Urothelium cell line (cell line): ENCODE measurements at places on chromosomes 16 and 17.

GRCh38 chr17:33438139-33438538 is 145.0 kb upstream of the ASIC2 start:
- DNase-seq = no peak

- DNase-seq = no peak
Observed at GRCh38 chr16:69799611-69800031, 37.5 kb downstream of the WWP2 start.

GRCh38 chr17:74006371-74006770 is 197.1 kb upstream of the RPL38 start:
- DNase-seq = no peak

GRCh38 chr17:1535737-1536136 is 19.3 kb upstream of the INPP5K start:
- DNase-seq = no peak

DNA sequence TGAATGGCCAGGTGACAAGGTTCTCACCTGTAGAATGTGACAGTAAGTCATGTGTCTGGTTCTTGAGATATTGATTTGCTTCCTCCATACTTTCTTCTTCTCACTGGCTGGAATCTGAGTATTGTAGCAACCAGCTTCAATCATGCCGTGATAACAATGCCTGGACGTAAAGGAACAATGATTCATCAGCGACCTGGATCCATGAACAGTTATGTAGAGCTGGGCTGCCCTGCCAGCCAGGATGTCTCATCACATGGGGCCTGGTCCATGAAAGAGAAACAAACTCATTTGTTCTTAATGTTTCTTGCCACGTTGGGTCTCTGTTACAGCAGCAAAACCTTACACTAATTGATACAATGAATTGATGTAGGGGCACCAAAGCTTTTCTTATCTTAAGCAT is 627.2 kb downstream of the TOX3 start:
- DNase-seq = no peak

DNA sequence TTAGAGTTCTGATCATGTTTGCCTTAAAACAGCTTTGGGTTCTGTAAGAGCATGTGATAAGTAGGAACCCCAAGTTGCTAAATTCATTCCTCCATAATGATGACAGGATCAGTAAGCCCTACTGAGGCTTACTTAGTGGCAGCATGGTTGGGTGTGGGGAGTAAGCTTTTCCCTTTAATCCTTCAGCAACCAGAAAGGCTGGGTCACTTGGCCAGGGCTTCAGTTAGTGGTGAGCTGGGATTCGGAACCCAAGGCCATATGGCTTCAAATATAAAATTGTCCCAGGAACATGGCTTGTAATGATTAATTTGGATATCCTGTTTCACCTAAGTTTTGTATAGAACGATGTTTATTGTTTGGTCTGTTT is 850 bp downstream of the GINS3 start:
- peak; percentile 12 for DNase-seq

DNA sequence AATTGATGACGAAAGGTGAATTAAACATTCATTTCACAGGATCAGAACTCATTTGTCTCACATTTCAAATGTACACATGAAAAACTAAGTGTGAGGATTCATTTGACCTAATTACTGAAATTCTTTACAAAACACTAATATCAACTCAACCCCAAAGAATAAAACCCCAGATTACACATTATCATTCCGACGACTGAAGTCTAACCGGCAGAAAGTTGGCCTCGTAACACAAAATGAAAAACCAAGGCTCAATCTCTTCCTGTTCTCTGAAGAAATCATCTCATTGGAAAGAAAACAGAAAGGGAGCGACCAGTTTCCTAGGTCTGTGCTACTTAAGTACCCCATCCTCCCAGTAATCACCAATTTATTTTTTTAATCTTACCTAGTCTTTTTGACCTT is 1.8 kb downstream of the JPT1 start:
- no peak for DNase-seq

DNA sequence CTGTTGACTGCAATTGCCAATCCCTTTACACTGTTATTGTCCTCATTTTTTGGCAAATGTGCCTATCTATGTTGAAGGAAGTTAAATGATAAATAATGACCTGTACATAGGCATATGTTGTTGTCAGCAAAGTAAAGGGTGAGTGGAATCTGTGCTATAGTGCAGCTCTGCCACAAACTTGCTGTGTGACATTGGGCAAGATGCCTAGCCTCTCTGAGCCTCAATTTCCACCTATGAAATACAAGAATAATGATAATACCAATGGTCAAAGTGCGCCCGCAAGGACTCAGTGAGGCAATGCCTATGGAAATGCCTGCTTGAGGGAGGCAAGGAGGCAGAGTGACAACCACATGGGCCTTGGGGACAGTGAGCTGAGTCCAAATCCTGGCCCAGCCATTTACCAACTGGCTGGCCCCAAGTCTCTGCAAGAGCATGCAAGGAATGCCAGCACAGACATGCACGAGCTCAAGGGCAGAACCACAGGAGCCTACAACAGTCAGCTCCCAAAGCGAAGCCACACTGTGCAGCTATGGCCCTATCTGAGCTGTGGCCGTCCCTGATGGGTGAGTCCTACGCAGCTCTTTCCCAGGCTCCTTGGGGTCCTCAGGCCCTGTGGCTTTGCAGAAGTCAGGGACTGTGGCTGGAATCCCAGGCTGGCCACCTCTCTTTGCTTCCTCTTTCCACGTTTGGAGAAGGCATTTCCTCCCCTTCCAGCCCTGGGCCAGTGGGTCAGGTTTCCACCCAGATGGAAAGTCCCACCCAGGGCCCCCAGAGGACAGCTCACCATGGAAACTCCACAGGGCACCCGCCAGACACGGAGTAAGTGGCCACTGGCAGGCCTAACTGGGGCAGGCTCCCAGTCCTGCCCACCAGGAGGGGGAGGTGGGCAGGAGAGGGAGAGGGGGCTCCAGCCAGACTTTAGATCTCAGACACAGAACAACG is 82.1 kb downstream of the ZNF423 start:
- no peak for DNase-seq

GRCh38 chr16:57592591-57593003 is 35.8 kb upstream of the ADGRG1 start:
- no peak for DNase-seq

DNA sequence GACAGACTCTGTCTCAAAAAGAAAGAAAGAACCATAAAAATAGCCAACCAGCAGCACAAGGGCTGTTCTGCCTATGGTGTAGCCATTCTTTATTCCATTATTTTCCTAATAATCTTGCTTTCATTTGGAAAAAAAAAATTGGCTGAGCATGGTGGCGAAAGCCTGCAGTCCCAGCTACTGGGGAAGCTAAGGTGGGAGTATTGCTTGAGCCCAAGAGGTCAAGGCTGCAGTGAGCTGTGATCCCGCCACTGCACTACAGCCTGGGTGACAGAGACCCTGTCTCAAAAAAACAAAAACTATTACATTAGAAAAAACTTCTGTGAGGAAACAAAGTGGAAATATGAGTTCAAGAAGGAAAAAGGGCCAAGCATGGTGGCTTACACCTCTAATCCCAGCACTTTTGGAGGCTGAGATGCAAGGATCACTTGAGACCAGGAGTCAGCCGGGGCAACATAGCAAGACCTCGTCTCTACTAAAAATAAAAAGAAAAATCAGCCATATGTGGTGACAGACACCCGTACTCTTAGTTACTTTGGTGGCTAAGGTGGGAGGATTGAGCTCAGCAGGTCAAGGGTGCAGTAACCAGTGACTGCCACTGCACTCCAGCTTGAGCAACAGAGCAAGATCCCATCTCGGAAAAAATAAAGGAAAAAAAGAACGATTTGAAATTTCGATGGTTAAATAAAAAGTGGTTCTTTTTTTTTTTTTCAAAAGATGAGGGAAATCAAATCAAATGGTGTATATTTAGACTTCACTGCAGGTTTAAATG is 2.5 kb downstream of the DCAKD start:
- no peak for DNase-seq

DNA sequence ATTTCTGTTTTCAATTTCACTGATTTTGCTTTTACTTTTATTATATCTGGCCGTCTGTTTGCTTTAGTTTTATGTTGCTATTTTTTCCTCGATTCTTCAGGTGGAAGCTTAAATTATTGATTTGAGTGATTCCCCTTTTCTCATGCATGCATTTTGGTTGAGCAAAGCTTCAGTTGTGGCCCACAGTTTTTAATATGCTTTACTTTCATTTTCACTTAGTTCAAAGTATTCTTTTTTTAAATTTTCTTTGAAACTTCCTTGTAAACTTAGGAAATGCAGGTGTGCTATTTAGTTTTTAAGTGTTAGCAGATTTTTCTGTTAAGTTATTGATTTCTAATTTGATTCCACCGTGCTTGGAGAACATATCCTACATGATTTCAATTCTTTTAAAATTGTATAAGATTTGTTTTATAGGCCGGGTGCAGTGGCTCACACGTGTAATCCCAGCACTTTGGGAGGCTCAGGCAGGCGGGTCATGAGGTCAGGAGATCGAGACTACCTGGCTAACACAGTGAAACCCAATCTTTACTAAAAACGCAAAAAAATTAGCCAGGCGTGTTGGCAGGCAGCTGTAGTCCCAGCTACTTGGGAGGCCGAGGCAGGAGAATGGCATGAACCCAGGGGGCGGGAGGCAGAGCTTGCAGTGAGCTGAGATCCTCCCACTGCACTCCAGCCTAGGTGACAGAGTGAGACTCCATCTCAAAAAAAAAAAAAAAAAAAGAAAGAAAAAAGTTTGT is 531.2 kb downstream of the KIF2B start:
- no peak for DNase-seq

DNA sequence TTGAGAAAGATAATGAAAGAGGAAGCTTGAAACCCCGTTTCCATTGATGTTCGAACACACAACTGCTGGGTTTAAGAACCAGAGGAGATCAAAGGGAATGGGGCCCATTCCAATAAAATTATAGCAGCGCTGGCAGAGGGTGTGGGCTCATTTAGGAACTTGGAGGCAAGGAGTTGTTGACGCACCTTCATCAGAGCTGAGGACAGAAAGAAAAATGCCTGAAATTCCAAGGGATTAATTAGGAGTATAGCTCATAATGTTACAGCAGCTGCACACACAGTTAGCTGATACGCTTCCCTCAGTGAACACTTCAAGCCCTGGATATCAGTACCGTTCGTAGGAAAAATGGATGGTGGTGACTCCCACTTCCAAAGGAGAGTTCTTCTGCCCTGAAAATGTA is 127.2 kb downstream of the AXIN2 start:
- DNase-seq = peak; percentile 55

- DNase-seq = no peak
Observed at GRCh38 chr17:17127730-17128291, 78.3 kb downstream of the PLD6 start.

GRCh38 chr17:80924807-80925610 is 66.6 kb upstream of the CHMP6 start:
- DNase-seq = no peak

DNA sequence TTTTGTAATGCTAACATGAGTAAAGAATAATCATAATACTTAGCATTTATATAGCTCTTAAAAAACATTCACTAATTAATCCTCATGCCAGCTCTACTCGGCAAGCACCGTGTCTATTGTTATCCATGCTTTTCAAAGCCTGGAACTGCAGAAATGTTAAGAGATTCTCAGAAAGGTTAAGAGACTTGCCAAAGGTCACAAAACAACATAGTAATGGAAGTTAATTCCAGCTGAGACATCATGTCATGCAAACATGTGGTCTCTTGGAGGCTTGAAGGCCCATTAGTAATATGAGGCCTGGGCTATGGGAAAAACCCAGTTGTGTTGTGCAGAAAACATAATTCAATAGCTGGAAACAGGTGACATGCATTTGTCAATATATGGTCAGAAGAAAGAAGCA is 389.9 kb upstream of the GOT2 start:
- DNase-seq = no peak

- DNase-seq = no peak
Observed at GRCh38 chr17:38861399-38861843, 7.9 kb upstream of the RPL23 start.

GRCh38 chr16:11011326-11011725 is 67.0 kb downstream of the CLEC16A start:
- DNase-seq = no peak

- DNase-seq = no peak
Observed at GRCh38 chr17:79185671-79186070, 111.0 kb downstream of the ENGASE start.
